ENCODE measurements at places on chromosomes 5 and 9.
A peak's percentile ranks its signal among the peaks of the same experiment; 100 is the strongest.

DNA sequence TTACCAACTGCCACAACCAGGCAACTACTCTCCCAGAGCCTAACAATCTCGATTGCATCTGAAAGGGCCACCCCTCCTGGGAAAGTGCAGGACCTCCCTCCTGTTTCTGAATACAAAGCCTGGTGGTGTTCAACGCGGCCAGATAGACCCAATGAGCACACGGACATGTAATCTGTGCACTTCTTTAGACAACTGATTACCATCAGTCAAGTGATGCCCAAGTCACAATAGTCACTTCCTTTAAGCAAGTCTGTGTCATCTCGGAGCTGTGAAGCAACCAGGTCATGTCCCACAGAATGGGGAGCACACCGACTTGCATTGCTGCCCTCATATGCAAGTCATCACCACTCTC lies 739 bp downstream of the C9orf72 start:
- peak; percentile 52 for DNase-seq

GRCh38 chr5:40334242-40334635 lies 345.5 kb upstream of the PTGER4 start:
- no peak for DNase-seq

DNA sequence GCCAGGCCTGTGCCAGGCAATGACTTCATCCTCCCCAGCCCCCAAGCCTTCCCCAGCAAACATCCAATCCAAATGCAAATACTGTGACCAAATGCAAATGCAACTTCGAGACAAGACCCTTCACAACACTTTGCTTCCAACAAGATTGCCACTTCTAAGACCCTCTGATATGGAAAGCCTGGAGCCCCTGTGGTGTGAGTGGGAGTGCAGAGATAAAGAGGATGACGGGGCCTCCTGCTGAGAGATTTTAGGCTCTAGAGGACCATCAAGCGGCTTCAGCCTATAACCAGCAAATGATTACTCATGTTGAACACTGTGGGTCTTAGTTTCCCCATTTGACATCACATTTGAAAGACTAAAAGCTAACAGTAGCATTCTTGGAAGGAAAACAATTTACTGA lies 46.6 kb upstream of the GABRP start:
- no peak for DNase-seq

DNA sequence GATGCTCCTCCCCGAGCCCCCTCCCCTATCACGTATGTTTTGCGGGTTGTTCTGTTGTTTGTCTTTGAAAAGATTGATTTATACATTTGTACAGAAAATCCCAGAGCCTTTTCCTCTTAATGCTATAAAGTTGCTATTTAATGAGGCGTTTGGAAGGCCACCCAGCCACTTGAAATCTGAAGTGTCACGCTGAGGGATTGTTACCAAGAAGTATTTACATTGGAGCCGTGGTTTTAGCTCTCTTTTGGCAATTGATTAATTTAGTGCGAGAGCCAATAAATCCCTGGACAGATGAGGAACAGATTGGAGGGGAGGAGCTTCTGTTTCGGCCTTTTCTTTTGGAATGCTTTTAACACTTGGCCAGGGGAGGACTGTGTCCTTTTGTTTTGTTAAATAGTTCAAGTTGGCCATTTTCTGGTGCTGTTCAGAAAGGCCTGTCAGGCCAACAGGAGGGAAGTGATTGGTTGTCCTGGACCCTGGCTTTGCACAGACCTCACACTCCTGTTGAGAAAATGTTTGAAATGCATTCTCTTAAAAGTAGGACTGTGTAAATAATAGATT lies 250.2 kb downstream of the PDZD2 start:
- DNase-seq, result no peak
